ENCODE measurements at places on chromosomes 3 and 15. TPM values are rescaled to one million over a fixed set of nuclear protein-coding genes. Genes with fewer than 3 reads are reported as not detected.
A peak's percentile ranks its signal among the peaks of the same experiment; 100 is the strongest.

Gene CHST2
- total RNA-seq: 6.9 TPM

DNA sequence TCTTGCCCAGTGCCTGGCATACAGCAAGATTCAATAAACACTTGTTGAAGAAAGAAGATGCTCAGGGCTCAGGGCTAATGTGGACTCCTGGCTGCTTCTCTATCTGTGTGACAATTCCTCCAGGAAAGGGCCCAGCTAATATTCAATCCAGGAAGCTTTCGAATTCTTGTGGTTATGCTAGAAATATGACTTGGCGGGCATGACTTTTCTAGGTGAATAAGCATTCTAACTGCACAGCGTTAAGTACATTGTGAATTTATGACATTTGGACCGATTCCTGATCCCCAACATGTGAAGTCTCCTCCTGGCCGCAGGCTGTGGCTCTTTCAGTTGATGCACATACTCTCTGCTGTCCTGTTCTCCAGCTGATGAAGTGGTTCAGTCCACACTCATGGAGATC, 117.0 kb downstream of the IMPG2 start:
- no peak for DNase-seq

GRCh38 chr3:43254125-43254524, 32.2 kb upstream of the SNRK start:
- DNase-seq: no peak

Gene C3orf70
- total RNA-seq: not detected

GRCh38 chr3:175413926-175414325, 554.8 kb downstream of the NAALADL2 start:
- DNase-seq: no peak

Gene RBPMS2
- total RNA-seq: not detected

- DNase-seq: no peak
Measured at GRCh38 chr3:62003835-62004234, 369.5 kb downstream of the FEZF2 start.

GRCh38 chr3:144344925-144345548, 373.4 kb downstream of the DIPK2A start:
- no peak for DNase-seq

Gene MB21D2
- total RNA-seq: 3.2 TPM

Gene P4HTM
- 25.0 TPM for total RNA-seq

Gene OXSM
- total RNA-seq: 18.8 TPM

GRCh38 chr3:19885468-19885867, 48.5 kb downstream of the EFHB start:
- peak; percentile 3 for DNase-seq

Gene SETD2
- 34.7 TPM for total RNA-seq

DNA sequence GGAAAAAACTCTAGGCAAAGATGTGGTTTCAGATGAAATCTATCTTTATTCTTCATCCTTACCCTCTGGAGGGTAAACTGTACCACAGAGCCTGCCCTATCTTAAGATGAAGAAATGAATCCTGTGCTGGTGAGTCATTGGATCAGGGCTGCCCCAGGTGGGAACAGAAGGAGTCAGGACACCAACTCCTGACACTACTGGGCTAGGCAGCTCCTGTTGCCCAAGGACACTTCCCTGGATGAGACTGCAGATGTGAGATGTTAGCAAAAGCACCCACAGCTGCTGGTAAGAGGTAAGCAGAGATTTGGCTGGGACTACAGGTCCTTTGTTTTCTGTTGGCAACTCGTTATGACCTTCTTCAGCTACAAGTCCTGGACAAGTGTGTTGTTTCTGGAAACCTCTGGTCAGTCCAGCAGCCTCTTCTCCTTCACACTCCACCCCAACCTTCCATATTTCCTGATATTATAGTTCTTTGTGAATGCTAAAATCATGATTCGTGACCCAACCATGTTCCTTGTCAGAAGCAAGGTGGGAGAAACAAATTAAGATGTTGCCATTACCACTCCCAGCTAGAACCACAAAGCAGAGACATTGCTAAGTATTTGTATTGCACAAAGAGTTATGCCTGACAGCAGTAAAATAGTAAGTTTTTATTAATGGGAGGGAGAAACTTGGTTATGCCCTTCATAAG, 104.2 kb upstream of the TGFBR2 start:
- no peak for DNase-seq

DNA sequence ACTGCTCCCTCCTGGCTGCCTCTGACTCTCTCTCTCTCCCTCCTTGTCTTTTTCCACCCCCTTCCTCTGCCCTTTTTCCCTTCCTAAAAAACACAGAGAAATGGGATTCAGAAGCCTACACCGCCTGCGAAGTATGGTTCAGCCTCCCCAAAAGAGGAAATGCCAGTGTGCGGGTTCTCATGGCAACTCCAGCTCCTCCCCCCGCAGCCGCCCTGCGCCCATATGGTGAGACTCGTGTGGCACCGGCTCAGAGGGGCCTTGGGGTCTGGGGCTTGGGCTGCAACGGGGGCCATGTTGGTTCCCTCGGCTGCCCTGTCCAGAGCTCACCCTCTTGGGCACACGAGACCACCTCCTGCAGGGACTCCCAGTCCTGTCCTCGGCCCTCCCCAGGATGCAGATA, 23.6 kb upstream of the LINGO1 start:
- no peak for DNase-seq

GRCh38 chr3:24388611-24389010, 106.0 kb downstream of the THRB start:
- DNase-seq: no peak

DNA sequence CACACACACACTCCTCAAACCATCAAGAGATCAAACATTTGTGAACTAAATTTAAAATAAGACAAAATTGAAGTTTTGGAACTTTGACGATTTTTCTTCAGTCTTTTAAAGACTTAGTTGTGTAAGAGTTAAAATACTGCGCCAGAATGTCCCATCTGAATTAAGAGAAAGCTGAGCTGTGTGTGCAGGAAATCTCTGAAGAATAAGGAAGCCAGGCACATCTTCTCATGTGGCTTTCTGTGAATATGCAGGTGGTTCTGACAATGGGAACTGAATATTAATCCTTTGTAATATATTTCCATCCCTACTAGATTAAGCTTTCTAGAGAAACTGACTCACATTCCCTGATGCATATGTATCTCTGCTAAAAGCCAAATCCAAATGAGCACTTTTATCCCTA, 60.1 kb upstream of the ICE2 start:
- no peak for DNase-seq

DNA sequence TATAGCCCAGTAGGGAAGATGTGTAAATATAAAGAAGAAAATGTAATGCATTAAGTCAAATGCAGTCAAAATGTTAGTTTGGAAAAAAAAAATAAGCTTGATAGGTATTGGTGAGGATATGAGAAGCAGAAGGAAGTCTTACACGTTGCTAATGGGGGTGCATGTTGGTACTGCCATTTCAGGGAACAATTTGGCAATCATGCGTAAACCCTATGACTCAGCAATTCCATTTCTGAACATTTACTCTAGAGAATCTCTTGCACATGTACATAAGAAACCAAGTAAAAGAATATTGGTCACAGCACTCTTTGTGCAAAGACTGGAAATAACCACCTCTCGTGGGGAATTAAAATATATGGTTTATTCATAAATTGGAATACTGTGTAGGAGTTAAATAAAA, 35.5 kb upstream of the TIMP4 start:
- peak; percentile 52 for DNase-seq

GRCh38 chr3:32076566-32076965, 29.9 kb upstream of the GPD1L start:
- DNase-seq: no peak

GRCh38 chr15:35657679-35658311, 111.8 kb upstream of the DPH6 start:
- peak; percentile 30 for DNase-seq

- DNase-seq: no peak
Measured at GRCh38 chr3:66851894-66852613, 146.1 kb upstream of the KBTBD8 start.

DNA sequence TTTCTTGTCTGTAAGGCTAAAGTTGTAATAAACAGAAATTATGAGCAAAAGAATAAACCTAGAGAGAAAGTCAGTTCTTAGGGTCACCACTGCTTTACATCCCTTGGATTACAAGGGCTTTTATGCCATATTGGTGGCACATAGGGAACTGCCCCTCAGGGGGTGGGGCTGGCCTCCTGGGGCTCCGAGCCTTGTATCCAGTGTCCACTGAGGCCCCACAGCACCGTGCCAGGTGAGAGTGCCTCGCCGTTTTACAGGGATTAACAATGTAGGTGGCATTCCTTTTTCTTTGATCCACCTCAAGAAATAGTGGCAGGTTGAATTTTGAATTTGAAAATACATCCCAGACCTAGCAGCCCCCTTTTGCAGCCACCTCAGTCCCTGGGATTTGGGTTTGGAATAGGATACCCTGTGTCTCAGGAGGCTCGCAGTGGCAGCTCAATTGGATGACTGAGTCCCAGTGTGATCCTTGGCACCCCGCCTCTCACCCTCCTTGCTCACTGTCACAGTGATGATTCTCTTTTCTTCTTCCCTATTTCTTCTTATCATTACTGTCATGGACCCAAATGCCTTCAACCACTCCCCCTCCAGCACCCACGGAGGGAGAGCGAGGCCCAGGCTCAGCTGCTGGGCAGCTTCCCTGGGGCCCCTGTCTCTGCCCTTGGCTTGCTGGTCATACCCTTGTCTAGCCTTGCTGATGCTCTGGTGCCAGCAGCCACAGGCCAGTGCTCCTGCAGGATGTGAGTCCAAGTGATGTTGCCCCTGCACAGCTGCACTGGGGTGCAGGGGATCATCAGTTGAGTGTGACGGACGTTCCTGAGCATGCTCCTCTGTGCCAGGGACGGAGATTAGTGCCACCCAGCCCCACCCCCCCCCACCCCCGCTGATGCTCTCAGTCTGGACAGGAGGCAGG, 137.9 kb downstream of the DNAJB8 start:
- no peak for DNase-seq

- no peak for DNase-seq
Measured at GRCh38 chr3:160986069-160986468, 119.1 kb downstream of the B3GALNT1 start.

GRCh38 chr3:130621824-130622223, 104.8 kb downstream of the COL6A6 start:
- DNase-seq: no peak

DNA sequence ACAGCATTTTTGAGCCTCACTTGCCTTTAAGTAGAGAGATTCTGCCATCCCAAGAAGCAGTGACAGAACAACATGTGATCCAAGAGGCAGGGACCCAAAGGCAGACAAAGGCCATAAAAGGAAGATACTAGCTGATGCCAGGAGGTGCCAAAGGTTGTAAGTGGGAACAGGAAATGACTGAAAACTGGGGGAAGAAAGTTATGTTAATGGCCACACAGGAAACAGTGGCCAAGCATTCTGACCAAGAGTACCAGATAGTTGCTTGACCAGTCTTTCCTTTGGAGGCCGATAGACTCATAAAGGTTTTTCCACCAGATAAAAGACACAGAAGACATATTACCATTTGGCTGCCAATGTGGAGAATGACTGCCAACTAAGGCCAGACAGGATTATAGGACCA, 274.5 kb upstream of the PEX5L start:
- no peak for DNase-seq

DNA sequence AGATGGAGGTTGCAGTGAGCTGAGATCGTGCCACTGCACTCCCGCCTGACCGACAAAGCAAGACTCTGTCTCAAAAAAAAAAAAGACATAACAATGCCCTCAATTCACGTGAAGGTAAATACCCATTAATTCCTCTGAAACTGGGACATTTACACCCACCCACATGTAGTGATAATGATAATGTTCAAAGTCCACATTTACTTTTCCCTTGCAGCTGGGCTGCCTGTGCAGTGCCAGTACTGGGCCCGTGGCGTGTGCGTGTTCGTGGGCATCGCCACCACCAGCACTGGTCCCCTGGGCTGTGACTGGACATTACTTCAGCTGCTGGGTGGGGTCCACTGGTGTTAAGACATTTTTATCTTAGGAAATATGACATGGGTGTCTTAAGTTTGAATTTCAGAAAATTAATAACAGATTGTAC, 123.6 kb downstream of the SLC25A26 start:
- DNase-seq: no peak

Gene DAZL
- total RNA-seq: not detected

GRCh38 chr3:71438904-71439303, 144.6 kb downstream of the FOXP1 start:
- DNase-seq: no peak

DNA sequence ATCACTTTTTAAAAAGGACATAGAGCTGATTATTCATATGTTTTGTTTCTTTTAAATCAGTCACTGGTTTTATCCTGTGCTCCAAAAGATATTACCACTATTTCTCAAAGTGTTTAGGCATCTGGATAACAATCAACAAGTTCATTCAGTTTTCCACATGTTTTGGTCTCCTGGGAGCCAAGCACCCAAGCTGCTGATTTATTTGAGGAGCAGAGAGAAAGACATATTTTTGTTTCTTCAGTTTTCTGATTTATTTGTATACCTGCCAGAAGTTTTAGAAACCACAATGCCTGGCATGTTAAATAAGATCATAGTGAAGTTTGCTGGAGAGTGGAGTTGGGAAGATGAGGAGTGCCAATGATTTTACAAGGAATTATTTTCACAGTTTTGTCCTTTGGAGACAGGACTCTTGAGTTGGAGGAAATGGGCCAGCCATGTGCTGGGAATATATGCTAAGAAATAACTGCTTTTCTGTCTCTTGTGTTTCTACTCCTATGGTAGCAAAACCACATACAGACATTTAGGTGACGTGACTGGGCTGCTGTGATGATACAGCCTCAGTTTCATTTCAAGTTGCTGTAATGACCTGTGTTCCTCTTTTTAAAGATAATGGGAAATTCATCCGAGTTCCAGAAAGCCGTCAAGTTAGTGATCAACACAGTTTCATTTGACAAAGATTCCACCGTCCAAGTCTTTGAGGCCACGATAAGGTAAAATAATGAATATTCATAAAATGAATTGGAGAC, 11.7 kb downstream of the EDEM1 start:
- DNase-seq: peak; percentile 49

GRCh38 chr15:65833501-65834205, 35.6 kb upstream of the RAB11A start:
- DNase-seq: peak; percentile 62
